Stimulated activated CD4-positive, alpha-beta T cell treated with anti-CD3 and anti-CD28 coated beads, Interleukin-4, amount 100 ng/mL, for 48 hours (primary cell): ENCODE measurements at places on chromosomes 6 and 20.

DNA sequence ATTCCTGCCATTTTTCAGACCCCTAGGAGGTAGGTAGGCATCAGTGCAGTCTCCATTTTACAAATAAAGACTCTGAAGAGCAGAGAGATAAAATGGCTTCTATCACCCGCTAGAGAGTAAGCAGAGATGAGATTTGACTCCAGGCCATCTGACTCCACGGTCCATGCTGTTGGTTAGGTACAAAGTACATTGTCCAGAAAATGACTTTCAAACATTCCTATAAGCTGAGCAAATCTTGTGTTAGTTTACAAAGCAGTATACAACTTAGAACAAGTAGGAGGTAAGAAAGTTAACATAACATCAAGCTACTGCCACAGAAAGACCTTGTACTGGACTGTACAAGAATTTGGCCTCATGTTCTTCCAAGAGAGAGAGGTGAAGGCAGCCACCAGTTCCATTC is 14.9 kb downstream of the BTN1A1 start:
- DNase-seq = no peak

GRCh38 chr6:45813943-45814342 is 201.7 kb downstream of the CLIC5 start:
- no peak for DNase-seq

DNA sequence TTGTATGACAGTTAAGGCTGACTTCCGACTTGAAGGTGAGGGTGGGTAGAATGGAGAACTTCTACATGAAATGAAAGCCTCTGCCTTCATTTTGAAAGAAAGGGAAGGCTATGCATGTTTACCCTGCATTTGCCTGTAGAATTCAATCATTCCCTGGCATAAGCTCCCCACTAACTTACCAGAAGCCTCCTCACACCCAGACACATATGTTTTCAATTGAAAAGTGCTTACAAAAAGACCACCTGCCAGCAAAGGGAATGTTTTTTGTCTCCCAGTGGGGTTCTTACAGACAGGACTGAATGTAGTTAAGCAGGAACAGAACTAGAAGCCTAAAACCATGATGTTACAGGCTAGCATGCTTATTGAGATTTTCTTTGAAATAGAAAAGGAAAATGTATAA is 392.1 kb upstream of the HSF2 start:
- DNase-seq = no peak

- DNase-seq = no peak
These were observed 6.5 kb upstream of the DDO start for GRCh38 chr6:110421749-110422443.

GRCh38 chr6:129115471-129115870 is 232.5 kb downstream of the LAMA2 start:
- DNase-seq = no peak

DNA sequence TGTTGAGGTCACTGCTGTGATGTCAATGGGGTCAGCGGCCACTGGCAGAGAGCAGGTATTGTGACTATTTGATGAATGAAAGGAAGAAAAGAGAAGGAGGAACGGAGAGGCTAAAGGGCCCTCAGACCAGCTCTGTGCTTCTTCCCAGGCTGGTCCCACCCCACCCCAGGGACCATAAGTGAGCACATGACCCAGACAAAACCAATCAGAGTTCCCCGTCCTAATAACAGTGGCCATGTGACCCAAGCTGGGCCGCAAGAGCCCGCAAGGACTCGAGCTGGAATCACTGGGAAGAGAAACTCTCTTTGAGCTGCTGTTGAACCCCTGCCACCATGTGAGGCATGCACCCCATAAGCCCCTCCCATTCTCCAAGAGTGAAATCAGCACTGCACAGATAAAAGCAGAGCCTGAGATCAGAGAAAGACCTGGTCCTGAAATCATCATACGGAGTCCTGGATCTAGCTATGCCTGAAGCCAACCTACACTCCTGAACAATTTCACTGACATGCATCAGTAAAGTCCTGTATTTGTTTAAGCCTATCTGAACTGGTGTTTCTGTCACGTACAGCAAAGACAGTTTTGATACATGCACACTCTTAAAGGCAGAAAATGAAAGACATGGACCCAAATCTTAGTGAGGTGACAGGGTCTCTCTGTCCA is 90.2 kb downstream of the PREX1 start:
- DNase-seq = no peak

- no peak for DNase-seq
These were observed 68.2 kb downstream of the SEL1L2 start for GRCh38 chr20:13922241-13922640.

DNA sequence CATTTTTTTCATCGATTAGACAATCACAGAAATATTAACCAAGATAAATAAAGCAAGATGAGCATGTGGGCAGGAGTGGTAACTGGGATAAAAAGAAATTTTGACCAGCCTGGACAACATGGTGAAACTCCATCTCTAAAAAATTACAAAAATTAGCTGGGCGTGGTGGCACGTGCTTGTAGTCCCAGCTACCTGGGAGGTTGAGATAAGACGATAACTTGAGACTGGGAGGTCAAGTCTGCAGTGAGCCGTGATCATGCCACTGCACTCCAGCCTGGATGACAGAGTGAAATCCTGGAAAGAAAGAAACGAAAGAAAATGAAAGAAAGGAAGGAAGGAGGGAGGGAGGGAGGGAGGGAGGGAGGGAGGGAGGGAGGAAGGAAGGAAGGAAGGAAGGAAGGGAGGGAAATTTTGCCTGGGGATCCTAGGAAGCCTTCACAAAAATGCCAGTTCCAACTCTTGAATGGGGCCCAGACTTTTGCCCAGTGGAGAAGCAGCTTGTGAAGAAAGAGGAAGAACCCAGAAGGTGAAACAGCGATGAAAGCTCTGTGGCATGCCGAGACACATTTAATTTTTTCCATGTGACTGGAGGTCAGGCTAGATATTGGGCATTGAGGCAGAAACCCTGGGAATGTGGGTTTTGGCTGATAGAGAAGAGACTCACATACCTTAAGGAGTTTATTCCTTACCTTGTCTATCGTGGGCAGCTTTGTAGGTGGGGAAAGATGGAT is 20.3 kb downstream of the CCDC170 start:
- DNase-seq = no peak

GRCh38 chr6:106180208-106180607 is 94.1 kb downstream of the PRDM1 start:
- DNase-seq = no peak

DNA sequence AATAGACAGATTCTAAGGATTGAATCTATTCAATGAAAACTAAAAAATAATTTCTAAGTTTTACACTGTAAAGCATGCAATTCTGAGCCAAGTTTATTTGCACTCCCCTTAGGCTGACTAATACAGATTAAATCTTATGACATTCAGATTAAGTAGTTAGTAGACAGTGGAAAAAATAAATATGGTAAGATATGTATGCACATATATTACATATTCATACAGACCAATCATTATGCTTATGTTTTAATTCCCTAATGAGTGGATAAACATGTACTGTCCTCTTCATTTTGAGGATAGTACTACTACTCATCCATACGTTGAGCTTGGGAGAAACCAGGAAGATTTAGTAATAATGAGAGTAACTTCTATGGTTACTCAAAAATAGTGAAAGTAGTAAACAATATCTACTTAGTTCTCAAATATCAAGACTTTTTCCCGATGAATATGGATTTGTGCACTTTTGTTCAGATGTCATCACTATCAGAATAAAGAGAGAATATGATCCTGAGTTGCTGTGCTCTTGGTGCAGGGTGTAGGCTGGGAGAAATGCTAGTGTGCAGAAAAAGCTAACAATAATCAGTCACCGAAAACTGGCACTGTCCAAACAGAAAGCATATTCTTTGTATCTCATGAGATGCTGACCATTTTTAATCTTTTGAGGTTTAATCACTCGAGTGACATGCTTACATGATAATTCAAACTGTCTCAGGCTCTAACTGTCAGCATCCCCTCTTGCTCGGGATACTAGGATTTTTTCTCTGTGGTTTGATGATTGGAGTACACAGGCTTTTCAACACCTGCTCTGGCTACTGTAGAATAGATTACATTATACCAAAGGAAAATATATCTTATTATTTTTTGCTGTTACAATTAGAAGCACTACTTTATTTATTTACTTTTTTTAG is 111.6 kb downstream of the EPHA7 start:
- no peak for DNase-seq

GRCh38 chr6:125855783-125856182 is 65.0 kb downstream of the NCOA7 start:
- DNase-seq = no peak

DNA sequence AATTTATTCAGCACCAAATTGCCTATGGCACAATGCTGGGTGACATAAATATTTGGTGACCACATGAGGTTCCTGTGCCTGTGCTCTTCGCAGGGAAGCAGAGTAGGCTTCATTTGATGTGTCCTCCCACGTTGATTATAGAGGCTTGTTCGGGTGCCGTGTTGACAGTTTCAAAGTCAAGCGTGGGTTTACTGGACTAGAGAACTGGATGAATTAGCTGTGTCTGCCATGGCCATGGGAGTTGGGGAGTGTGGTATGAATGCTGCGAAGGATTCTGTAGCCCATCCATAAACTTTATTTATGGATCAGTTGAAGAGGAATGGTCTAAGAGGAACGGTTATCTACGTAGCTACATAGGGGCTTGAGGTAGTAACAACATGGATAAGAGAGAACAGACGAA is 11.0 kb downstream of the CD109 start:
- no peak for DNase-seq

DNA sequence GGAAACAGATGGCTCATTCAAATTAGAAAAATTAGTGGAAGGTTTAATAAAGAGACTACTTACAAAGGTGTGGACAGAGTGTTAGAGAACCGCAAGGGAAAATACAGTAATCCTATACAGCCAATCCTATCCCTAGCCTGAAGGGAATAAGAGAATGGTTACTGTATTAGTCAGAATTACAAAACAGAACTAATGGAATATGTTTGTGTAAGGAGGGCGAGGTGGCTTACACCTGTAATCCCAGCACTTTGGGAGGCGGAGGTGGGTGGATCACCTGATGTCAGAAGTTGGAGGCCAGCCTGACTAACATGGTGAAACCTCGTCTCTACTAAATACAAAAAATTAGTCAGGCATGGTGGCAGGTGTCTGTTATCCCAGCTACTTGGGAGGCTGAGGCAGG is 16.3 kb upstream of the TRPC4AP start:
- no peak for DNase-seq

DNA sequence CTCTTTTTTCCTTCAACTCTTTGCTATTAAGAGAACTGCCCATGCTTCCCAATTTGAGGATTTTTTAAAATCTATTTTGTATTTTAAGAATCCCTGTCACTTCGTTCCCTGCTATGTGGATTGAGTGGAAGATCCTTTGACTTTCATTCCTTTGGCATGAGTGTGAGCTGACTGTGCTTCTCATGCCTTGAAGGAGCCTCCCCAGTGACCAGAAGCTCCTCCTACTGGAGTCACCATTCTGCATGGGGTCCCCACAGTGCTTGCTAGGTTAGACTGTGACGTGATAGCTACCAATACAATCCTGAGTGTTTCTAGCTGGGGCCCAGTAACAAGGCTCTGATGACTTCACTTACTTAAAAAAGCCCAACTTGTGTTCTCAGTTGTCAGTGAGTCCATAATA is 104.4 kb upstream of the LAMP5 start:
- DNase-seq = no peak

GRCh38 chr6:75438442-75439116 is 55.0 kb downstream of the FILIP1 start:
- DNase-seq = no peak

- DNase-seq = peak; percentile 50
These were observed 580 bp downstream of the NXT1 start for GRCh38 chr20:23350904-23351838.

DNA sequence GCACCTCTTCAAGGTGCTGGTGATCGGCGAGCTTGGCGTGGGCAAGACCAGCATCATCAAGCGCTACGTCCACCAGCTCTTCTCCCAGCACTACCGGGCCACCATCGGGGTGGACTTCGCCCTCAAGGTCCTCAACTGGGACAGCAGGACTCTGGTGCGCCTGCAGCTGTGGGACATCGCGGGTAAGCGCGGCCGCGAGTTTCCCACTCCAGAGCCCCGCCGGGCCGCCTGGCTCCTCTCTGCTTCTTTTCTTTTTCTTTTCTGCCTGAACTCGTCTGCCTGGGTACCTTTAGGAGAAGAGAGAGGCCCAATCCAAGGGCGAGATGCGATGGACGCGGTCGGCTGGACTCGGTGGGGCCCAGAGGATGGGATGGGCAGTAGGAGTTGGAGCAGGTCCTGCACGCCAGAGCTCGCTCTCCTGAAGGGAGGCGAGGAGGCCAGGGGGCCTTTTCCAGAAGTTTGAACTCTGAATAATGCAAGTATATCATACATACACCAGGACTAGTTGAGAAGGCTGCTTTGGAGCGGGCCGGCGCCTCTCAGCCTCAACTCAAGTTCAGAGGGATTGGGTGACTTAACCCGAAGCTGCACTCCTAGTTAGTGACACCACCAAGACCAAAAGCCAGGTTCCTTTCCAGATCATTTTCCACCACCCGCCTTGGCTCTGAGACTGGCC is 445 bp downstream of the RAB32 start:
- no peak for DNase-seq

- no peak for DNase-seq
These were observed 77.3 kb downstream of the CHD6 start for GRCh38 chr20:41540918-41541317.

GRCh38 chr6:148981515-148981914 is 234.7 kb downstream of the UST start:
- DNase-seq = no peak
